Activated naive CD8-positive, alpha-beta T cell treated with anti-CD3 and anti-CD28 coated beads for 36 hours (primary cell): ENCODE measurements at places on chromosomes 16 and 17. TPM values are rescaled to one million over a fixed set of nuclear protein-coding genes. Genes with fewer than 3 reads are reported as not detected.

CDRT15L2 gene
- total RNA-seq, result not detected

PALB2 gene
- total RNA-seq, result 32.4 TPM

TMC7 gene
- not detected for total RNA-seq

CACNA1G gene
- total RNA-seq, result not detected

CTRB2 gene
- total RNA-seq, result not detected

MCRIP2 gene
- total RNA-seq, result 56.0 TPM

DNA sequence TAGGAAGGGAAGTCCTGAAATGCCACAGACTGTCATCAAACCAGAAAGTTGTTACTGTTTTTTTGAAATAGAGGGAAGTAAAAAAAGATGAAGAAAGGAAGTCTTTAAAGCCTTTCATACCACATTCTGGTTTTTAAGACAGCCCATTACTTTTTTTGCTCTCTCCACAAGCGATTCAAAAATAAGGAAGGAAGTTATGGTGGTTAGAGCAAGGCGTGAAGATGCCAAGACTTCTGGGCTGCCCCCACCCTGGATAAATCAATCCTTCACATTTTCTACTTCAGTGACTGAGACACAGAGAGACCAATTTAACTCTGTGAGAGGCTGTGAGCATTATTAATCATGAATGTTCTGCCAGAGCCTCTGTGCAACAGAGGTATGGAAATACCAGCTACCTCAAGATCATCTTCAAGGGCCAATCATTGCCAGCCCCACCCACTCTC lies 82.3 kb upstream of the BCAR1 start:
- DNase-seq, result no peak
- no peak overlapping the region for H3K27ac ChIP-seq
- H3K36me3 ChIP-seq, result peaks cover 10% of the 10 kb centered on the region
- peaks cover 13% of the 10 kb centered on the region for H3K4me1 ChIP-seq
- H3K4me3 ChIP-seq, result no peak overlapping the region

DNA sequence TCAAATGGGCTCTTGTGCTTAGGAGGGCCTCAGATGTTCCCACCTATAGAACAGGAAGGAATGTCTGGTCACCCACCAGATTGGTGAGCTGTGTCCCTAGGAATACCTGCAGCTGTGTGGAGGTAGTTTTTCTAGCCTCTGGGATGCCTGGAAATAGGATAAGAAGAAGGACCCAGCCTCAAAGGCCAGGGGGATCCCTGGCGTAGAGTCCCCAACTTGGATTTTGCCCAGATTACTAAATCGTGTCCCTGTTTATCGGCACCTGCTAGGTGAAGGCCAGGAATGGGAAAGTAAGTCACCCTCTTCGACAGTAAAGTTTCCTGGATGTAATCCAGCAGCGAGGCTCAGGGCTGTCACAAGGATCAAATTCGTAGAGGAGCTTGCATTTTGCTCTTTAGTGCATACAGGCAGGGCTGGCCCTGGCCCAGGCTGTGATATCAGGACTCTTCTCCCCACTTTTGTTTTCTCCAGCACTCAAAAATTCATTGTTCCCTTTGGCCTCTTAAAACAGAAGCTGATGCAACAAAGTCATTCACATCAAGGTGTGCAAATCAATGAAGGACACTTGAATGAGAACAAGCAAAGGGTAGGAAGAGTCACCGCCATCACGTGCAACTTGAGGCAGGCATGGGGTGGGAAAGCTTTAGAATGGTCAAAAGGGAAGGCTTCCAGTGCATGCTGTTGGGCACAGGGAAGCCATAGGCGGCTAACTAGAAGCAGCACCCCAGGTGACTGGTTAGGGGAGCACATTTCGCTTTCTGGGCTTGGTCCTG lies 7.5 kb downstream of the SLC13A2 start:
- no peak overlapping the region for H3K4me3 ChIP-seq
- H3K27me3 ChIP-seq, result no peaks in the 10 kb centered on the region
- H3K36me3 ChIP-seq, result no peaks in the 10 kb centered on the region
- H3K27ac ChIP-seq, result no peak overlapping the region
- DNase-seq, result no peak

DNA sequence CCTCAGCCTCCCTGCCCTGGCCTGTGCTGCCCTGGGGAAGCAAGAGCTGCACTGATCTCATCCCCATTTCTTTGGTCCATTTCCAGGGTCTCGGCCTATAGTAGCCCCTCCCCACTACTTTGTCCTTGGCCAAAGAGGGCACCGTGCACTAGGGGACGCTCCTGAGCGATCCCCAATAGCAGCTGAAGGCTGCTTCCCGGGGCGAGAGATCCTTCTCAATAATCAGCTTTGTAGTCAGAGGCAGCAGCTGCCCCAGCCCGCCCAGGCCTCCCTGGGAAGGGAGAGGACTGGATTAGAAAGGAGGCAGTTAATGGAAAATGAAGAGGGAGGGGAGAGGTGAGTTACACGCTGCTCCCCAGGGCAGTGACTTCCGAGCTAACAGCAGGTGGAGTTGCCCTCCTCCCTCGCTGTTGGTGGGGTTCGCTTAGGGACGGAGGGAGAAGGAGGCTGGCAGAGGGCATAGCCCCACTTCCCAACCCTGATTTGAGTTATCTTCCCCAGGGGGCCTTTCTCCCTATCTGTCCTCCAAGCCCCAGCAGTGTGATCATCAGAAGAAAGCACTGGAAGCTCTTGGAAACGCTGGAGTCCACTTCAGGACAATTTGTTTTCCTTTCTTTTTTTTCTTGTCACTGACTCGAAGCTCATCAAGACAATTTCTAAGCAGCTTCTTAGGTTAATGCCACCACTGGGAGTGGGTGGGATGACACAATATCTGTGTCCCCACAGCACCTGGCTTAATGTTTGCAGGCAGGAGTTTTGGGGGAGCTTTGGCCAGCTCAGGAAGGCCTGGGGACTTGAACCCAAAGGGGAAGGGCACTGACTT lies 2.6 kb downstream of the MXRA7 start:
- H3K4me1 ChIP-seq, result peaks cover 12% of the 10 kb centered on the region
- no peak overlapping the region for H3K27ac ChIP-seq
- no peak for DNase-seq
- no peaks in the 10 kb centered on the region for H3K36me3 ChIP-seq
- no peak overlapping the region for H3K4me3 ChIP-seq

DNA sequence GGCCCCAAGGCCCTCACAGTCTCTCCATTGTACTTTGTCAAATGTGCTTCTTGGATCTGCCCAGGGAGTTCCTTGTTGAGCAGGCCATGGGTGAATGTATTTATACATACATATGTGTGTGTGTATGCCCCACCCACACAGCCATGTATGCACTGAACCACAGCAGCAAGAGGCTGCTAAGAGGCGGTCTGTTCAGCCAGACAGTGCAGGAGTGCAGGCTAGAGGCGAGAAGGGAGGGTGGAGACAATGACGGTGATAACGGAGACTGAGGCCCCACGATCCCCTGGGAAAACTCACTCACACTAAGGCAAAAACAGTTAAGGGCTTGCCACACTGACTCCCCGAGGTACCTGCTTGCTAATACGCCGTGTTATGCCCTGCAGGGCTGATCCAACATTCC lies 151.0 kb upstream of the CDC42EP4 start:
- no peak overlapping the region for H3K4me3 ChIP-seq
- H3K4me1 ChIP-seq, result no peaks in the 10 kb centered on the region
- DNase-seq, result no peak
- peaks cover 5% of the 10 kb centered on the region for H3K36me3 ChIP-seq
- H3K27ac ChIP-seq, result no peak overlapping the region
- no peaks in the 10 kb centered on the region for H3K27me3 ChIP-seq

- no peak for DNase-seq
- peaks cover 33% of the 10 kb centered on the region for H3K27me3 ChIP-seq
- no peak overlapping the region for H3K27ac ChIP-seq
- peaks cover 2% of the 10 kb centered on the region for H3K4me1 ChIP-seq
Measured at GRCh38 chr16:24433706-24434105, 105.7 kb upstream of the RBBP6 start.

GRCh38 chr16:81582655-81583441 lies 138.2 kb downstream of the CMIP start:
- H3K27me3 ChIP-seq, result no peaks in the 10 kb centered on the region
- H3K4me3 ChIP-seq, result no peak overlapping the region
- peaks cover 1% of the 10 kb centered on the region for H3K36me3 ChIP-seq
- no peak overlapping the region for H3K27ac ChIP-seq

GRCh38 chr17:75642784-75643642 lies 9.8 kb downstream of the SMIM5 start:
- H3K4me1 ChIP-seq, result peaks cover 5% of the 10 kb centered on the region
- no peak overlapping the region for H3K27ac ChIP-seq
- no peaks in the 10 kb centered on the region for H3K36me3 ChIP-seq
- H3K4me3 ChIP-seq, result no peak overlapping the region
- DNase-seq, result no peak

- no peaks in the 10 kb centered on the region for H3K4me1 ChIP-seq
- no peak overlapping the region for H3K4me3 ChIP-seq
- H3K27me3 ChIP-seq, result no peaks in the 10 kb centered on the region
- H3K27ac ChIP-seq, result no peak overlapping the region
- no peaks in the 10 kb centered on the region for H3K36me3 ChIP-seq
Measured at GRCh38 chr17:51909971-51910370, 248.5 kb downstream of the CA10 start.

GRCh38 chr17:48406936-48407567 lies 23.0 kb downstream of the SKAP1 start:
- no peak for DNase-seq
- no peaks in the 10 kb centered on the region for H3K27me3 ChIP-seq
- H3K4me3 ChIP-seq, result no peak overlapping the region

DNA sequence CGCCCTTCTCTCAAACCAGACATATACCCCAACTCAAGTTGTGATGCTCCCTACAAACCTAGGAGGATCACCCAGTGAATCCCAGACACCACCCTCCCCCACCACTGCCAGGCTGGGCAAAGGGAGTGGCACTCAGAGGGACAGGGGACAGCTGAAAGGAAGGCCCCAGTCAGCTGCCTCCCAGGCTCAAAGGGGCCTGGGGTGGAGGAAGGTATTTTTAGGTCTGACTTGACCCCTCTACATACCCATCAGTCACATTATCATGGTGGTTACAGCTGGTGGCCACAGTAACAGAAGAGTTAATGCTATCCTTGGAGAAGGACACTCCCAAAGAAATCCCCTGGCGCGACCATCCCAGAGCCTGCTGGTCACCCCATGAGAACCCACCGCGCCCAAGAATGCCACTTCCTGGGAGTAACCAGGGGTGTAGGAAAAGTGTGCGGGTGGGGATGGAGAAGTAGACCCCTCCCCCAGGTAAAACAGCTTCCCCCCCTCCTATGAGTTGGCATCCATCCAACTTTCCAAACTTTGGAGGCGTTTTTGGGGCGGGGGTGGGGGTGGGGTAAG lies 1.1 kb downstream of the CACNB1 start:
- peak overlapping the region; percentile 99 for H3K4me3 ChIP-seq
- peaks cover 18% of the 10 kb centered on the region for H3K36me3 ChIP-seq
- peak overlapping the region; percentile 40 for H3K27ac ChIP-seq
- H3K4me1 ChIP-seq, result peaks cover 38% of the 10 kb centered on the region

DNA sequence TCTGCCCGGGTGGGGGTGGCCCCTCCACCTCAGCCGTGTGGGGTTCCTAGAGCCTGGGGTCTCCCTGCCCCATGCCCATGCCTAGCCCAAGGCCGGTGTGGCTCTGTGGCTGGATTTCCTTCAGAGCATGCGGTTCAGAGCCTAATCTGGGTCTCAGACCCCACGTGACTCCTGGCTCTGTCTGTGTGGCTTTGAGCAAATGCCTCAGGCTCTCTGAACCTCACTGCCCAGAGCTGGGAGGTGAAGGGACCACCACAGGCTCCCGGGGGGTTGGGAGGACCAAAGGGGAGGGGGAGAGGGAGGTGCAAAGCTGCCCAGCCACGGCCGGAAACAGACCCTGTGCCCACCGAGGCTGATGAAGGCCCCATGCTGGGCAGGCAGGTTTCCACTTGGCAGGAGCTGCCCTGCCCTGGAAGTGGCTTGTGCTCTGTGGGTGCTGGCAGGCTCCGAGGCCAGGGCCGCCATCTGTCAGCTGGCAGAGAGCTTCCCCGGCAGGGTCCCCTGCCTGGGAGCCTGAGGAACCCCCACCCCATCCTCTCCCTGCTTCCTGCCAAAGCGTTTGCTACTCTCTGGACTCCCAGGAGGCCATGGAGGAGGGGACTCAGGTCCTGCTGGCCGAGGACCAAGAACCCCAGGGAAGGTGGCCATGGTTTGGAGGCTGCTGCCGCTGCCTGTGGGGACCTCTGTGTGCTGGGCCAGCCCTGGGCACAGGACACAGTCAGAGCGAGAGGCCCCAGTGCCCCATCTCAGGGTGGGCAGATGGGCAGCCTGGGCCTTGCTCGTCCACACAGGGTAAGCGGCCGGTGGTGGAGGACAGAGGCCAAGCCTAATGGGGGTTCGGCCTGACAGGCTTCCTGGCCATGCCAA lies 4.0 kb downstream of the CDH15 start:
- no peak overlapping the region for H3K27ac ChIP-seq
- no peak for DNase-seq
- peaks cover 4% of the 10 kb centered on the region for H3K27me3 ChIP-seq
- H3K36me3 ChIP-seq, result no peaks in the 10 kb centered on the region
- peaks cover 4% of the 10 kb centered on the region for H3K4me1 ChIP-seq

DNA sequence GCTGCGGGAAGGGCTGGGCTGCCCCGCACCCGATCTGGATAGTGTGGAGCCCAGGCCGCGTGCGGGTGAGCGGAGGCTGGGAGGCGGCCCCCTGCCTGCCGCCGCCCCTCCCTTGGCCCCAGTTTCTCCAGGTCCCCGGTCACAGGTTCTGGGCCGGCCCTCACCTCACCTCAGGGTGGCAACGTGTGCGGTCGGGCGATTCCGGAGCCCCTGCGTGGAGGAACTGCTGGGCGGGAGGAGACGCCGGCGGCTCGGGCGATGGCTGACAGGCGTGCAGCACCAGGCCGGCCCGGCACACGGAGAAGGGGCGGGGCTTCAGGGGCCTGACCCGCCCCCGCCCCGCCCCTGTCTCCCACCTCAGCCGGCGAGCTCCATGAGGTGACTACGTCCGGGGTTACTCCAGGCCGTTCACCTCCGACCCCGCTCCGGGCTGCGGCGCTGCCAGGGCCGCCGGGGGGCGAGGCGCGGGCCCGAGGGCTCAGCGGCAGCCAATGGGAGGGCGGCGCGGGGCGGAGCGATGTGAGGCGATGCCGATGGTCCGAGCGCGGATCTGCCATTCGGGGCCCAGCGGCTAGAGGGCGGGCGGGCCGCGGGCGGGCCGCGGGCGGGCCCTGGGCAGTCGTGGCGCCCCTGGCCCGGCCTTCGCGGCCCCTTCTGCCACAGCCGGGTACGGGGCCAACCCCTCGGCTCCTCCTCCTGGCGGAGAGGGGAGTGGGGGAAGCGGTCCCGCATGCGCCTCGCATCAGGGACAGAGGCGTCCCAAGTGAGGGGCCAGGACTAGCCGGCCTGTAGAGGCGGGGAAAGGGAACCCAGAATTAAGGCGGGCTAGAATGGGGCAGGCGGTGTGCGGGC lies 16.7 kb upstream of the C17orf78 start:
- H3K4me3 ChIP-seq, result peak overlapping the region; percentile 98
- H3K27me3 ChIP-seq, result no peaks in the 10 kb centered on the region
- DNase-seq, result peak; percentile 99
- H3K36me3 ChIP-seq, result peaks cover 11% of the 10 kb centered on the region
- peaks cover 30% of the 10 kb centered on the region for H3K4me1 ChIP-seq

GRCh38 chr16:27264151-27264550 lies 4.4 kb downstream of the NSMCE1 start:
- no peaks in the 10 kb centered on the region for H3K27me3 ChIP-seq
- H3K36me3 ChIP-seq, result peaks cover 62% of the 10 kb centered on the region
- no peak overlapping the region for H3K27ac ChIP-seq
- H3K4me1 ChIP-seq, result peaks cover 69% of the 10 kb centered on the region
- DNase-seq, result no peak
- H3K4me3 ChIP-seq, result no peak overlapping the region

- H3K27ac ChIP-seq, result peak overlapping the region; percentile 77
- H3K27me3 ChIP-seq, result no peaks in the 10 kb centered on the region
- H3K4me3 ChIP-seq, result no peak overlapping the region
- DNase-seq, result no peak
Measured at GRCh38 chr16:85943711-85944110, 44.7 kb downstream of the IRF8 start.

GRCh38 chr16:3095869-3096268 lies 3.2 kb downstream of the ZSCAN10 start:
- no peak overlapping the region for H3K27ac ChIP-seq
- DNase-seq, result peak; percentile 64
- H3K4me3 ChIP-seq, result no peak overlapping the region

GRCh38 chr16:7992616-7993015 lies 597.7 kb downstream of the TMEM114 start:
- DNase-seq, result no peak
- H3K4me1 ChIP-seq, result no peaks in the 10 kb centered on the region
